H7 (cell line): ENCODE measurements at places on chromosomes 2 and 18. TPM values are rescaled to one million over a fixed set of nuclear protein-coding genes. Genes with fewer than 3 reads are reported as not detected.

MZT2B gene
- total RNA-seq = 268 and 277 TPM in 2 replicates

CNTNAP5 gene
- total RNA-seq = 0.04 and 0.28 TPM in 2 replicates

MOGAT1 gene
- total RNA-seq = not detected in 2 replicates

TCF23 gene
- total RNA-seq = not detected in 2 replicates

TET3 gene
- total RNA-seq = 7.2 and 7.3 TPM in 2 replicates

NAGK gene
- 40.9 and 51.7 TPM in 2 replicates for total RNA-seq

UBXN4 gene
- total RNA-seq = 56.5 and 59.7 TPM in 2 replicates

TUBA4B gene
- total RNA-seq = 0.28 TPM in 1 of 2 replicates, not detected in the other
